ENCODE measurements at places on chromosomes 16 and 17.

DNA sequence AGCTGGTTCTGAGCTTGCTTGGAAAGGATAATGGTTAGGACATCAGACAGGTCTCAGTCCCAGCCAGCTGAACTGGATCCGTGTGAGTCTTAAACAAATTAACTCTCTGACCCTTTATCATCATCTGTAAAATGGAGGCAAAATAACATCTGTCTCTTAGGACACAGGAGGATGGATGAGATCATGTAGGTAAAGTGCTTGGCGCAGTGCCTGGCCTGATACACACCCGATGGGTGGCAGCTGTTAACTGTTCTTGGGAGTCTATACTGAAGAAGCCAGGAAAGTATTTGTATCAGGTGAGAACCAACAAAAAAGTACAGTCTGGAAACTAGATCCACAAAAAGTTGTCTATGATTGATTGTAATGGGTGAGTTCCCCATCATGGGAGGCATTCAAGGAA lies 188.6 kb downstream of the C16orf78 start:
- no peak for DNase-seq

GRCh38 chr17:79070266-79070880 lies 4.3 kb upstream of the ENGASE start:
- no peak for DNase-seq

GRCh38 chr17:41026715-41027471 lies at the start of gene KRTAP1-5:
TSS of gene KRTAP1-5 (minus strand) at chr17:41027208. CDS start at chr17:41027155, 53 bp downstream.
- no peak for DNase-seq

GRCh38 chr16:27347930-27348685 lies 34.3 kb downstream of the IL4R start:
- DNase-seq: no peak

DNA sequence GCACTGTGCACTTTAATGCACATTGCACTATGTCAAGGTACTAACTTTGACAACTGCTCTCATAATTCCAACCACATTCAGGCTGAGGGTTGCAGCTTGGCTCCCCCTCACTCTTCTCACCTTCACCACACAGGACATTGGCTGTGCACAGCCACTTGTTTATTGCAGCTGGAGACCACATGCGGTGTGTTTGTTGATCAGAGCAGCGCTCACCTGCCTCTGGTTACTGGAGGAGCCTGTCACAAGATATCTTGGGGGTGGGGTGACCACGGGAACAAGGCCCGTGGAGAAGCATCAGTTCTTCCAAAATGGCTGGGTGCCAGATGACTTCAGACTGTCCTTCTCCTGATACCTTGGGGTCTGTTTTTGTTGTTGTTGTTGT lies 10.6 kb upstream of the CCL5 start:
- no peak for DNase-seq

Data from prostate gland (tissue), 2 donors.